WTC11 (cell line): ENCODE measurements at places on chromosomes 2 and 18.

- no peak for DNase-seq
Measured at GRCh38 chr2:68475110-68475509, 7.7 kb downstream of the APLF start.

GRCh38 chr2:129726216-129726615 is 253.2 kb upstream of the RAB6C start:
- no peak for DNase-seq

- DNase-seq: no peak
Measured at GRCh38 chr2:103445347-103445746, 683.5 kb downstream of the TMEM182 start.

DNA sequence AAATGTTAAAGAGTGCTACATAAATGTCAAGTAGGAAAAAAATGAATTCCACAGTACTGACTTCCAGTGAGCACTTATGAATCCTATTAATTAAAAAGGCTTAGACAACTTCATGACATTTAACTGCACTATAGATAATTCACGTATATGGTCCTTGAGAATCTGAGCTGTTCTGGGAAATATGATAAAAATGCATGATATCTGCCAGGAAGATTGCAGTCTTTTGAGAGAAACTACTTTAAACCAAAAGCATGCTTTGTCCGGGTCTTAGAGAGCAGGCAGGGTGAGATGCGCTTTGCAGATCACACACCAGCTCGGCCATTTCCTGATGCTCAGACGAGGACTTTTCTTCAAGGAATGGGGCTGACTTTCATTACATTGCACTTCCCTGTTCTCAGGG is 42.6 kb downstream of the CMPK2 start:
- DNase-seq: no peak

- DNase-seq: peak; percentile 48
Measured at GRCh38 chr2:43225093-43225787, 1.2 kb downstream of the ZFP36L2 start.

DNA sequence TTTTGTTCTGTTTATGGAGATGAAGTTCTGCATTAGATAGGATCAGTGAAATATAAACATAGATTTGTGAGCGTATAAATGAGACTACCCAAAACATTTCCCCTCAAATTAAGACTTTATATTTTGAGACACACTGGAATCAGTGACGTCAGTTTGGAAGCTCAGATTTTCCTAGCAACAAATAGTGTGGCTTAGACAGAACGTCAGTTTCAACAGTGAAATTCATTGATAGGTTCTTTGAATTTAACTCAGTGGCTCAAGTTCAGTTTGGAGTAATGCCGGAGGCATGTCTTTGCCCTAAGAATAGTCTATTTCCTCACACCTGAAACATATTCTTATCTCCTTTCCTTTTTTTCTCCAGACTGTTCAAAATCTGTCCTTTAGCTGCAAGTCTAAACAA is 113.6 kb upstream of the ARHGAP15 start:
- no peak for DNase-seq

GRCh38 chr2:241009601-241010530 is 11.4 kb downstream of the SNED1 start:
- peak; percentile 67 for DNase-seq

DNA sequence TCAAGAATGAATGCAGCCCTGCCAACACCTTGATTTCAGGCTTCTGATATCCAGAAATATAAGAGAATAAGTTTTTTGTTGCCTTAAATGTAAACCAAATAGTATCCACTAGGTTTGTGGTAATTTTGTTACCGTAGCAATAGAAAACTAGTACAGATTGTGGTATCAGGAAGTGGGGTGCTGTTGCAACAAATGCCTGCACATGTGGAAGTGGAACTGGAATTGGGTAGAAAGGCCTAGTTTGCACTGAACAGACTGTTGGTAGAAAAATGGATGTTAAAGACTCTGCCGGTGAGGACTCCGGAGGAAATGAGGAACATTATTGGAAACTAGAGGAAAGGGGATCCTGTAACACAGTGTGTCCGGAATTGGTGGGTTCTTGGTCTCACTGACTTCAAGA is 145.8 kb upstream of the MGAT5 start:
- no peak for DNase-seq

GRCh38 chr2:134657650-134658250 is 61.0 kb downstream of the TMEM163 start:
- DNase-seq: peak; percentile 60

- no peak for DNase-seq
Measured at GRCh38 chr2:47056868-47057686, 98.0 kb downstream of the STPG4 start.

GRCh38 chr2:109208071-109208950 is 79.3 kb downstream of the SH3RF3 start:
- DNase-seq: peak; percentile 25

DNA sequence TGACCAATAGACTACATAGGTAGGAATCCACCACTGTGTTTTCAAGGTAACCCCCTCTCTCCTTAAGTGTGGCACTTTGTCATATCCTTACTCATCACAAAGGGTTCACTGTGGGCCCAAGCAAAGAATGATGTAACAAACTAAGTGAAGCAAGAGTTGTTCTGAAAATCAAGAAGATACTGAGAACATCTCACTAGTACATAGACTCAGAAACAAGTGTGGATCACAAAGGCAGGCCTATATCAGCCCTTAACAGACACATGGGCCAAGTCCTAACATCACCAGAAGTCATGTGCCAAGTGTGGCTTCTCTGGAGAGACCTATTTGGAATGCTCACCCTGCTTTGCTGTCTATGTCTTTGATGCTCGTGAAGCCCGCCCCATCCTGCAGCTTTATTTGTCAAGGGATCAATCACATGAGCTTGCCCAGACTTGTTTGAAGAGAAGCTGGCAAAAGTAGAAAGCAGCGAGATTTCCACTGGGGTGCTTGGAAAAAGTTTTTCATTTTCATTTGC is 131.2 kb upstream of the TTC39C start:
- DNase-seq: no peak

- no peak for DNase-seq
Measured at GRCh38 chr2:16623564-16624435, 41.8 kb downstream of the CYRIA start.

DNA sequence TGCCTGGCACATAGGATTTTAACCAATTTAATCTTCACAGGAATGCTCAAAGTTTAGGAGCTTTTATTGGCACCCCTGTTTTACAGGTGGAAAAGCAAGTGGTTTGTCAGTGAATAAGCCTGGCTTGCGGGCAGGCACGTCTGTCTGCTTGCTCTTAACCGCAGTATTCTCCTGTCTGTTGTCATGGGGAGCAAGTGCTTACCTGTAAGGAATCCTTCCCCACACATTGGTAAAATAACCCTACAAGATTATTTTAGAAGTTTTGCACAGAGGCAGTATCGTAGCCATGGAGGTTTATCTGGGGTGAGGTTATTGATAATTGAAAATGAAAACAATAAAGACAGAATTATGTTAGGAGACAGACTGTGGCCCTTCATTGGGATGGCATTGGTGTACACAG is 174.9 kb downstream of the AGAP1 start:
- DNase-seq: no peak

- no peak for DNase-seq
Measured at GRCh38 chr2:15667809-15668556, 76.3 kb downstream of the DDX1 start.

- no peak for DNase-seq
Measured at GRCh38 chr2:43838560-43839267, at the start of the genes ABCG5 and ABCG8. Gene ABCG5 (minus strand): TSS chr2:43838839. CDS start chr2:43838679, 160 bp downstream. Gene ABCG8 (plus strand): TSS chr2:43838971. CDS start chr2:43839054, 83 bp downstream.

GRCh38 chr2:45650851-45651414 is 542 bp upstream of the PRKCE start:
- DNase-seq: peak; percentile 82

DNA sequence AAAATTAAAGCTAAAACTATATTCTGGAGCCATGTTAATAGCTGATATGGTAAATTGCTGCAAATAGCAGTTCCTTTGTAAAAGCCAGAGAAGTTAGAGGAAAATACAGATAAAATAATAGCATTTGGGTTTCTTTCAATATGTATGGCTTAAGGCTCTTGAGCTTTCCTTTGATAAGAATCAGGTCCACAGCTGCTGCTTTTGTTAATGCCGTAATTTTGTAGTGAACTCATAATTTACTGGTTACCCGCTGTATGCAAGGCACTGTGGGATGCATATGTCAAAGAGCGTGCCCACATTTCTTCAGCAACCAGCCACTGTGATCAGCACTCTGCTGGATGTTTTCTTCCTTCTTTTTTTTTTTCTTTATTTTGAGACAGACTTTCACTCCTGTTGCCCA is 79.1 kb downstream of the MOGAT1 start:
- DNase-seq: no peak

DNA sequence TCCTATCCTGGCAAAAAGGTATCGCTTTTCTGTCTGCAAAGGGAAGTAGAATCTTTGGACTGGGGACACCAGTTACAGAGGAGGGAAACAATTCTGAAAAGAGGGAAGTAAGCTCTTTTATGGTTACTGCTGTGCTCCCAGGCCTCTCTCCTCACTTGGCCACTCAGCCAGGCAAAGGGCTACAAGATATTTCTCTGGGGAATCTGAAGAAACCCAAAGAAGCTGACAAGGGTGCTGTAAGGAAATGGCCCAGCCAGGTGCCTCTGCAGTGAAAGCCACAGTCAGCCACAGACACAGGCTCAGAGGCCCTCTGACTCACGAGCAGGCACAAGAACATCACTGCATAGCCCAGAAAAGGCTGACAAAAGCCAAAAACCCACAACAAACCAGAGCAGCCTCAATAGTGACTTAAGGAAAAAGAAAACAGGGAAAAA is 5.8 kb downstream of the HDLBP start:
- DNase-seq: no peak

DNA sequence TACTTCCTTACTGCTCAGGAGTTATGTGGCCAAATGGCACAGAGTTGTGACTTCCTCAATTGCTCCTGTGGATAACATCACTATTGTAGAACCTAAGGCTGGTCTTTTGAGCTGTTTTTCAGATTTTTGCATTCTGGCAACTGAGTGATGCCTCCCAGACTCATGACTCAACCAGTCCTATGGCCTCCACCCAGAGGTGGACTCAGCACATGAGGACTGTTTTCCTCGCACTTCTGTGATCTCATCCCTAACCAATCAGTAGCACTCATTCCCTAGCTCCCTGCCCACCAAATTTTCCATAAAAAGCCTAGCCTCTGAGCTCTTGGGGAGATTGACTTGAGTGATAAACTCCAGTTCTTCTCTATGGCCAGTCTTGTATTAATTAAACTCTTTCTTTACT is 407.9 kb upstream of the TNP1 start:
- DNase-seq: no peak

DNA sequence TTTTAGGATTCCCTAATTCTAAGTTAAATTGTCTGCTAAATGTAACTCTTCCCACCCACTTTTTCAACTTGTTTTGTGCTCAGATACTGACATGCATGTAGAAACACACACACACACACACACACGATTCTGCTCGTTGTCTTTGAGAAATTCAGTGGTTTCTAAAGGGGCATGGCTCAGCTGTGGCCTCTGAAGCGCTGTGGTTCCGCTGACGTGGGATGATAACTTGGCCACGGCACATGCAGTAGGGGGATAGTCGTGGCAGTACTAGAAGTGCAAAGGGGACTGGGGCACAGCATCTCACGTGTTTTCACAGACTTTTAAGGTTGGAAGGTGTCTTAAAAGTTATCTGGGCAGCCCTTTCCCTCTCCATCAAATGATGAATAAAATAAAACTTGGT is 18.4 kb downstream of the CASP10 start:
- no peak for DNase-seq

GRCh38 chr2:60746318-60746717 is 9.8 kb upstream of the PAPOLG start:
- no peak for DNase-seq

GRCh38 chr18:302097-302496 is 34.2 kb upstream of the THOC1 start:
- no peak for DNase-seq

GRCh38 chr2:133753665-133754064 is 185.4 kb upstream of the NCKAP5 start:
- DNase-seq: no peak

GRCh38 chr2:37599688-37600525 is 71.5 kb downstream of the CDC42EP3 start:
- no peak for DNase-seq

DNA sequence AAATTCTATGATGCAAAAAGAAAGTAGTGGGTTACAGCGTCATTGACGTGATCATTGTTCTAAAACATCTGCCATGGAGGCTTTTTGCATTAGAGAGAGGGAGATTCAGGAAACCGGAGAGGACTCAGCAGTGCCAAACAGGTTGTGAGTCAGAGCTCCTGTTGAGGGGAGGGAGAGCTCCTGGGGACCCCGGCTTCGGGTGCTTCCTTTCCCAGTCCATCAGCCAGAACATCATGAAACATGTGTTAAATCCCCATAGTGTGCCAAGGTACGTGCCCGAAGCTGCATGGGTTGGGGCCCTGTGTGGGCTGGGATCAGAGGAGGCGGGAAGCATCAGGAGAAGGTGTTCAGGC is 791 bp upstream of the CYRIA start:
- DNase-seq: peak; percentile 20

DNA sequence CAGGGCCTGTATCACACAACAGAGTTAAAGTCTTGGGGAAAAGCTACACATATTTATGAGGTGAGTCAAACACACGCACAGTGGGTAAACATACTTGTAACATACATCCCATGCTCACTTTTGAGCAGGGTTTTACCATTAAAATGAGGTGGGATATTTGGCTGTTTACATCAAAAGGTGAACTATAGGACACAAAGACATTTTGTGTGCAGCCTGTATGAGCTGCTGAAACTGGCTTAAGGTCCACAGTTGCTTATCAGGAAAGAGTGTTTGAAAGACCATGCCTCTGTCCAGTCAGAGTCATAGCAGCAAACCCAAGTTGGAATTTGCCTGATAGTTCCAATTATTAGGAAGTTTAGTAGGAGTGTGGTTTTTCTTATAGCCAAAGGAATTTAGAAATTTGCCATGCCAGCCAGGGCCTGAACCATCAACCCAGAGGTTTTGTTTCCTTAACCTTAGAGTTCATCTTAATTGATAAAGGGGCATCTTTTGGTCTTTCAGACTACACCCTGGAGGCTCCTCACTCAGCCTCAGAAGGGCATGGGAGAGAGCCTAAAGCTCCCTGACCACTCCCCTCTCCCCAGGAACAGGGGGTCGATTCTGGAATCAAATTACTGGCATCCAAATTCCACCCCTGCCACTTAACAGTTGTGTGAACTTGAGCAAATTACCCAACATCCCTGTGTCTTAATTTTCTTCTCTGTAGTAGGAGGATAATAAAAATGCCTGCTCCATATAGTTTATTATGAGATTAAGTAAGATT is 29.9 kb upstream of the L3MBTL4 start:
- no peak for DNase-seq
